CD4-positive, alpha-beta memory T cell (primary cell): ENCODE measurements at places on chromosomes 11 and 22. TPM values are rescaled to one million over a fixed set of nuclear protein-coding genes. Genes with fewer than 3 reads are reported as not detected.

DNA sequence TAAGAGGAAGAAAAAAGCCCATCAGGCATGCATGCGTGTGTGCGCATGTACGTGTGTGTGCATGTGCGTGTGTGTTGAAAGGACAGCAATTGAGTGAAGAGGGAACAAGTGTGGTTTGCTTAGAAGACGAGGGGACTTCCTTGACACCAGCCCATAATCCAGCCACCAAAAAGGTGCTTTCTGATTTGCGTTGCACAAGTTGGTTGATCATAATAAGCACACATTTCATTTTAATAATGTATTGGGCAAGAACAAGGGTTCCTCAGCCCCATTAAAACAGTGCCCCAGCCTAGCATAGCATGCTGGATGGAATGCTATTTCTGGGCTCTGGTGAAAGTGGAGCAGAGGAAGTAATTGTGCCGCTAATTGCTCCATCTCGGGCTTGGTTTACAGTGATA, 493.2 kb downstream of the MIAT start:
- DNase-seq, result no peak

- DNase-seq, result no peak
These were observed 114.1 kb upstream of the GRAMD1B start for GRCh38 chr11:123316003-123316402.

MB gene
- not detected for total RNA-seq

DNA sequence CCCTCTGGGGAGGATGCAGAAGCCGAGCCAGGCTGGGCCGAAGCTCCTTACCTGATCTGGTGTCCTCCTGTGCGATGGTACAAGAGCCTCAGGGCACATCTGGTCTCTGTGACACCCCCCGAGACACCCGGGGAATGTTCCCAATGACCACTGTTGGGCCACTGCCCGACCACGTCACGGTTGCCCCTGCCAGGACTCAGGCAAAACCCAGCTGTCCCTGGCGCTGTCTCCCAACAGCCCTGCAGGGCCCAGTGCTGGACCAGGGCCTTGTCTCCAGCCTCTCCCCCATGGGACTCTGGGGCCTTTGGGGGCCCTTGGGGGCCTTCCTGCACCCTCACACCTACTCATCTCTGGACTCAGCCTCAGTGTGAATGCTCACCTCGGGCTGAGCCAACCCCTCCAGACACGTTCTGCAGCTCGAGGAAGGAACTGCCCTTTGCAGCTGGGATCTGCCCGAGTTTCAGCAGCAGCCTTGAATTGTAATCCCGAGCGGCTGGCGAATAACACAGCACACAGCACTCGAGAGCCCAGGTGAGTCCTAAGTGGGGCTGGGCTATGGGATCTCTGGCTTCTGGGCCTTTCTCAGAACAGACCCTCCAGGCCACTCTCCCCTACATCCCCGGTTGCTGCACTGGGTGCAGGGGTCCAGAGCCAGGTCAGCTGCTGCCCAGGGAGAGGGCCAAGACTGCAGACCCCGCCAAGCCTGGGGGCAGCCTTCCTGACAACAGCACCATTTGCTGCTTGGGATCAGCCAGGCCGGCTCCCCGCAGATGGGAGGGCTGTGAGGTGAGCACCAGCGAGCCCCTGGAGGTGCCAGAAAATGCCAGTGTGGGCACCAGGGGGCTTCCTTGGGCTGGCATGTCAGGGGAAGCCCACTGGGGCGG, 39.8 kb downstream of the RTN4R start:
- DNase-seq, result no peak

GRCh38 chr11:98835335-98835734, 185.4 kb upstream of the CNTN5 start:
- DNase-seq, result no peak

CTSC gene
- 57.1 TPM for total RNA-seq

- DNase-seq, result no peak
These were observed 19.1 kb downstream of the CD44 start for GRCh38 chr11:35157814-35158700.

DNAL4 gene
- 9.6 TPM for total RNA-seq

DNA sequence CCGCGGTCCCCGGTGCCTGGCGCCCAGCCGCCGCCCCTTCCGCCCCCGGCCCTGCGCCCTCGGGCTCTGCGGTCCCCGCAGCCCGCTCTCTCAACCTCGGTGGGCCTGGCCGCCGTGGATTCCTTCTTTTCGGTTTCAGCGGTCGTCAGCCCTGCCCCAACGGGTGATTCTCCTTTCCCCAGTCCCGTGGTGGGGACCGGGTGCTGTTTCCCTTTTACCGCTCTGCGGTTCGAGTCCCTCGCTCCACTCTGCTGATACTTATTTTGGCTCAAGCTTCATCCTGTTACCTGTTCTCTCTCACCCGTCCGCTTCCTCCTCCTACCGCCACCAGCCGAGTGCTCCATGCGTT, 494 bp downstream of the ZDHHC5 start:
- peak; percentile 47 for DNase-seq

GRCh38 chr11:106077609-106078455, at the start of gene AASDHPPT:
Gene AASDHPPT (plus strand): TSS chr11:106077662. CDS start chr11:106077711, 49 bp downstream.
- no peak for DNase-seq
